Fibroblast of the conjunctiva (primary cell): ENCODE measurements at places on chromosomes 1 and 21.

- no peak for DNase-seq
Measured at GRCh38 chr1:102185260-102185659, 188.5 kb upstream of the OLFM3 start.

DNA sequence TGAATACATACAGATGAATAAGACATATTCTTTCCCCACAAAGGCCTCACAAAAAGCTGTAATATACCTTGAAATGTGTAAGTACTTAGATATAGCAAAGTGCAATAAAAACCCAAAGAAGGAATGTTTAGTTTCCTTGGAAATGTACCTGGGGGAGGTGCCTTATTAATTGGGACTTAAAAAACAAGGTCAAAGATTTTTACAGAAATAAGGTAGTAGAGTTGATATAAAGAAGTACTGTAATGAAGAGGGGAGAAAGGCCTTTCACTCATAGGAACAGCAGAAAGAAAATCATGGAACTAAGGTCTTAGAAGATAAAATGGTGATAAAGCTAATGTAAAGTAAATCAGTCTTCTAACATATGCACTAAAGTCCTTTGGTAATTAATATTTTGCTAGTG is 153.9 kb upstream of the B3GALT2 start:
- DNase-seq = no peak

- peak; percentile 60 for DNase-seq
Measured at GRCh38 chr1:186605762-186606350, 74.4 kb downstream of the PTGS2 start.

DNA sequence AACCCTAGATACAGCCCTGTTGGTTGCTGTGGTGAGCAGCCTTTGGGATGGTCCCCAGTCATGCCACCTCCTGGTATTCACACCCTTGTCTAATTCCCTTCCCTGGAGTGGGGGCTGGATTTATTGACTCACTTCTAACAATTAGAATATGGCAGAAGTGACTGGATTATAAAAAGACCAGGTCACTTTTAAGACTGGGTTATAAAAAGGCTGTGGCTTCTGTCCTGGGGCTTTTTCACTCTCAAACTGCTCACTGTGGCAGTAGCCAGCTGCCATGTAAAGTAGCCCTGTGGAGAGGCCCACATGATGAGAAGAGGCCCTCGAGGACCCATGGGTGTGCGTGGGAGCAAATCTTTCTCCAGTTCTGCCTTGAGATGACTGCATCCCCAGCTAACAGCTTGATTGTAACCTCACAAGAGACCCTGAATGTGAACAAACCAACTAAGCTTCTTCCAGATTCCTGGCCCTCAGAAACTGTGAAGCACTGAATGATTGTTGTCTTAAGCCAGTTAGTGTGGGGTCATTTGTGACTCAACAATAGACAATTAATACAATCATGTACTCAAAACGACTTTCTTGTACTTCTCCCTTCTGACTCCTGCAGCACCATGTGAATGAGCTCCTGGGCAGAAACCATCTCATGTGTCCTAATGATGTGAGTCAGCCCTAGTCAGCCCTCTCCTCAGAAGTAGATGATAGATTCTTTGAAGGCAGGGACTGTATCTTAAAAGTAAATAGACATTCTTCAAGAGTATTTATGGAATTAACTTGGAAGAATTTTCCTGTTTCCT is 234.9 kb downstream of the TNR start:
- DNase-seq = no peak
